SW 1271 (cell line): ENCODE measurements at places on chromosomes 11 and 22.

GRCh38 chr11:15958910-15959309 is 397.4 kb downstream of the SOX6 start:
- DNase-seq, result no peak

GRCh38 chr11:79369055-79369454 is 71.8 kb downstream of the TENM4 start:
- no peak for DNase-seq

- no peak for DNase-seq
Observed at GRCh38 chr11:65187971-65188461, 6.3 kb downstream of the CAPN1 start.

GRCh38 chr11:18282626-18283025 is 16.6 kb downstream of the SAA1 start:
- DNase-seq, result no peak

DNA sequence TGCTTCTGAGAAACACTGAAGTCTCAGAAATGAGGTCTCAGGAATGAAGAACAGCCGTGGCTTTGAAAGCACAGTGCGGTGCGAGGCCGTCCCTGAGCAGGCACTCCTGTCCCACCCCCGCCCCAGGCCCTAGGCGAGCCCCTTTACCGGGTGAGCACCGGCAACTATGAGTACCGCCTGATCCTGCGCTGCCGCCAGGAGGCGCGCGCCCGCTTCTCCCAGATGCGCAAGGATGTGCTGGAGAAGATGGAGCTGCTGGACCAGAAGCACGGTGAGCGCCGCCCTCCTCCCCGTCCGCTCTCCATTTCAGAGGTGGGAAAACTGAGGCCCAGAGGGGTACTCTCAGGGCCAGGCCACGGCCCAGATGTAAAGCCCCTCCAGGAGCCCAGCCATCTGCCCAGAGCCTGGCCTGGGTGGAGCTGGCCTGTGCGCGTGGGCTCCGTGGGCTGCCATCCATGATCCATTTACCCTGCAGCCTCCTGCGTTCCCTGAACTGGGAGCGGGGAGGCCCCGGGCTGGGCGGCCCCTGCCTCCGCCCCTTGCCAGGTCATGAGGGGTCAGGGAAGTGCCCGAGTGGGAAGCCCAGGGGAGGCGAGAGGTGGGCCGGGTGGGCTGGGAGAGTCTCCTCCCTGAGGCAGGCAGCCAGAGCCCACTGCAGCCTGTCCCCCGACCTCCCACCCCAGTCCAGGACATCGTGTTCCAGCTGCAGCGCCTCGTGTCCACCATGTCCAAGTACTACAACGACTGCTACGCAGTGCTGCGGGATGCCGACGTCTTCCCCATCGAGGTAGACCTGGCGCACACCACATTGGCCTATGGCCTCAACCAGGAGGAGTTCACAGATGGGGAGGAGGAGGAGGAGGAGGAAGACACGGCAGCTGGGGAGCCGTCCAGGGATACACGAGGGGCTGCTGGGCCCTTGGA is 9.5 kb downstream of the SLC16A8 start:
- no peak for DNase-seq

- no peak for DNase-seq
Observed at GRCh38 chr11:32226480-32226879, 135.6 kb downstream of the RCN1 start.

GRCh38 chr22:39236321-39237317 is 8.2 kb downstream of the PDGFB start:
- DNase-seq, result no peak

- no peak for DNase-seq
Observed at GRCh38 chr11:114279792-114280546, 16.2 kb upstream of the NNMT start.

DNA sequence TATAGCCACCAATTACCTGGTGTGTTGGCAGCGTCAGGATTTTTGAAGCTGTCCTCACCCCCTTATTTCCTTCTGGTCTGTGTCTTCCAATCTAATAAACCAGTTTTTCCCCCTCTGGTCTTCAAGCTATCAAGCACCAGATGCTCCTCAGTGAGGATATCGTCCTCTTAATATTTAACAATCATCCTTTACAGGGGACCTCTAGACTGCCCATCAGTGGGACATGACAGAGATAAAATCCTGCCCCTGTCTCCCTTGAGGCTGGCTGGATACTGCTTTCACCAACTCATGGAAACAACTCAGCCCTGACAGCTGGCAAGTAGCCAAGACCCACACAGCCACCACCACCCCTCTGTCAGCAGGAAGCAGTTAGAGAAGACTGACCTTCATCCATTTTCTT is 421.0 kb upstream of the API5 start:
- no peak for DNase-seq

DNA sequence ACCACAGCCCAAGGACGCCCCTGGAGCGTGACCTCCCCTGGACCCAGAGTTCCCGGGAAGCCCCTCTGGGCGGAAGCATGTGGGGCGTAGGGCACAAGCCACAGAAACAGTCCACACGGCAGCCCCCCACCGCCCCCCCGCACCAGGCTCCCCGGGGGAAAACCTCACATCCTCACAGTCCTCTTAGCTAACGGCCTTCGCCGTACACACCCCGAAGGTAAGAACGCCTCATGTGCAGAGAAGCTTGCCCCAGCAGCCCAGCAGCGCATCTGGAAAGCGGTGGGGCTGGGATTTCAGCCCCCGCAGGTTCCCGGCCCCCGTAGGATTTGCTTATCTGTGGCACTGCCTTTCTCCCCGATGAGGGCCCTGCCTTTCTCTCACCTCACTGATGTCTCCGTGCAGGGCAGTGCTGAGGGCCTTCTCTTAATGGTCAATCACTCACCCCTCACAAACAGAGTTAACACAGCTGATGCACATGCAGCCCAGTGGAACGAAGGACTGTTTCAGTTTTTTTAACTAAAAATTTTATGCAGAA is 309.2 kb downstream of the BRD1 start:
- DNase-seq, result no peak

DNA sequence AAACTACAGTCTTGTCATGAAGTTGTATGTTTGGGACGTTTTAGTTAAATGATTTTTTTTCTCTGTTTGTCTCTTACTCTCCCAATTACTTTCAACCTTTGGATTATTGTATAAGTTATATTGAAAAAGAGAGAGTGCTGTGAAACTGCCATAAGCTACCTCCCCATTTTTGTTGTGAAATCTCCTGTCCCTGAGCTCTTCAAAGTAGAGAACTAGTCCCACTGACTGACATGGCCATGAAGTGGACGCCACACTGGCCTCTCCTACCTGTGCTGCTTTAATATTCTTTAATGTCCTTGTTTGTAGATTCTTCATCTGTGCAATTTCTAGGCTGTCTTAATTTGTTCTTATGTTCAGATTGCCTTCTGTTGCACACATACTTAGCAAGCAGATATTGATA is 56.3 kb downstream of the PPFIA1 start:
- no peak for DNase-seq

DNA sequence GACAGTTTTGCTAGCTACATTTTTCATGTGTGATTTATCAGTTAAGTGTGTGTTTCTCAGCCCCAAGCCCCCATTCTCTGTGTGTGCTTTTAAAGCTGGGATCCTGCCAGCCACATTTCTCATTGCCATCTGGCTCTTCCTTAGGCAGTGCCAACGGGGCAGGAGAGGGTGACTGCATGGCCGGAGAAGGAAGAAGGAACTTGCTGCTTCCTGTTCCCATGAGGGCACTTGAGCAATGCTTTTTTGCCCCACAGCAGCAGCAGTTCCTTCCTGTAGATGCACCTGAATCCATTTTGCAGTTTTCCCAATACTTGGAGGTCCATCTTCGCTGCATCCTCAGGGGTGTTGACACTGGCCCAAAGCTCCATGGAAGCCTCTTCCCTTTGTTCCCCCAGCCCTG is 37.5 kb downstream of the TNRC6B start:
- DNase-seq, result no peak

GRCh38 chr11:126140926-126141280 is 70.5 kb downstream of the RPUSD4 start:
- DNase-seq, result no peak

DNA sequence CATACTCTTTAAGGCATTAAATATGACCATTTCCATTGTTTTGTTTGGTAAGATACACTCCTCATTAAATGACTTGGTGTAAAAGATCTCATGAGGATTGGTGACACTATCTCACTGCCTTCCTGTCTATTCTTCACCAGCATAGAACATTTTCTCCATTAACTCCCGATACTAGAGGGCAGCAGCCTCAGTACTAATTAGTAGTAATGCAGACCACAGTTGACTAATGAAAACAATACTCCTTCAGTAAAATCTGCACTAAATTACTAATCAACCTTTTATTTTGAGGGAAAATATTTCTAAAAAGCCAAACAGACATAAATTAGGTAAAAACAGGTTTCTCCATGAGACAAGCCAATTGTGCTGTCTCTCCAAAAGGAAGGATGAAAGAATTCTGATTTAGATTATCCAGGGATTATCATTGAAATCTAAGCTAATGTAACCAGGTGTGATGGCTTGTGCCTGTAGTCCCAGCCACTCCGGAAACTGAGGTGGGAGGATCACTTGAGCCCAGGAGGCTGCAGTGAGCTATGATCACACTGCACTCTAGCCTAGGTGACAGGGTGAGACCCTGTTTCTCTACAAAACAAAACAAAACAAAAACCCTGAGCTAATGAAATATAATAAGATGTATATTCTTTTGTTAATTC is 9.4 kb downstream of the PGM2L1 start:
- DNase-seq, result peak; percentile 71

DNA sequence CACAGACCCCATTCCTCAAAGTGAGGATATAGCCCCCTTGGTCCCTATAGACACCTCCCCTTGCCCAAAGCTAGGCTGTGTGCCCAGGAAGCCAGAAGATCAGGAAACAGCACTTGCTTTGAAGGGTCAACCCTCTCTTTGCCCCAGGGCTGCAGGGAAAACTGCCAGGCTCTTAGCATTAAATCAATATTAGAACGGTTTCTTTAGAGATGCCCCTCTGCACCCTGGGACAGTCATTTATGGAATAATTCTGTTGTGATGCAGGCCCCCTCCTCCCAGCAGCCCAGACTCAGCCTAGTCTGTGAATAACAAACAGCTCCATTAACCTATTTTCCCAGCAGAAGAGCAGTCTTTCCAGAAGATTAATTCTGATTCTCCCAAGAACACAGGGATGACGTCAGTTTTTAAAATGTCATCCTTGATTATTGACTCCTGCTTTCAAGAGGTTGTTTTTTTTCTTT is 11.6 kb upstream of the CAPN5 start:
- no peak for DNase-seq

DNA sequence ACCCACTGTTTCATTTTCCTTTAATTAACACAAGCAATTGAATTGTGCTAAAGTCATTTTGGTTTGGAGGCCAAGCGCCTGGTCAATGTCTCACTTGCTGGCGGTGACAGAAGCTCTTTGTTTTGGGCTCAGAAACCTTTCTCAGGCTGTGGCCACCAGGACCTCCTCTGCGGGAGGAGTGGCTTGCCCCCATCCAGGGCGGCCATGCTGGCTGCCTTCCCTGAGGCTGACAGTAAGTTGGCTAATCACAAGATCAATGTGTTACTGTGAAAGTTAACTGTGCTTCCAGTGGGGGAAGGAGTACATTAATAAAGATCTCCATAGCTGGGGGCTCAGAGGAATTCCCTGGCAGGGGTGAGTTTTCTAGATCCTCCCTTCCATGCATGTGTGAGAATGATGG is 1074.5 kb downstream of the NTM start:
- DNase-seq, result no peak

GRCh38 chr22:45878901-45879551 is 97.9 kb downstream of the WNT7B start:
- DNase-seq, result no peak

DNA sequence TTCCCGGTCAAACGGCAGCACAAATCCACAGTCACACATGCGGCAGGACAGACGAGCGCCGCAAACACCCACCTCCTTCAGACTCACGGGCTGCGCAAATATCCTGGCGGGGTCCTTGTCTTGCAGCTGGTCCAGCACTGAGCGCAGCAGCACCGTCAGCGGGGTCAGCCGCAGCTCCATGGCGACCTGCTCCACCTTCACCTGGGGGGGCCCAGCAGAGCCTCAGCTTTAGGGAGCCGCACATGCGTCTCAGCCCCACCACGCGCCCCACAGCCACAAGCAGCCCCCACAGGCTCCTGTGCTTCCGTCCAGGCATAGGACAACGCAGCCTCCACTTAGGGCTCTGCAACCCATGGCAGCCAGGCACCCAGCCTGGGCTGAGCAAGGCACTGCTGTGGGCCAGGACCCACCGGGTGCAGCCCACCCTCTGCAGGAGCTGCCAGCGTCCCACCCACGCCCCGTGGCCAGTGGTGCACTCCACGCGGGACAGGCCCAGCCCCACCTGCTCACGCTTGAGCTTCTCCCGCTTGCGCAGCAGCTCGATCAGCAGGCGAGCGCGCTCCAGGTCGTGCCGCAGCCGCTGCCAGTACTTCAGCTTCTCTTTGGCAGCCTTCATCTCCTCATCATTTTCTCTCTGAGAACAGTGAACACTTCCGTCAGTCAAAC is 29.1 kb downstream of the BRD1 start:
- no peak for DNase-seq

- DNase-seq, result no peak
Observed at GRCh38 chr22:42317008-42317407, 46.6 kb upstream of the TCF20 start.

DNA sequence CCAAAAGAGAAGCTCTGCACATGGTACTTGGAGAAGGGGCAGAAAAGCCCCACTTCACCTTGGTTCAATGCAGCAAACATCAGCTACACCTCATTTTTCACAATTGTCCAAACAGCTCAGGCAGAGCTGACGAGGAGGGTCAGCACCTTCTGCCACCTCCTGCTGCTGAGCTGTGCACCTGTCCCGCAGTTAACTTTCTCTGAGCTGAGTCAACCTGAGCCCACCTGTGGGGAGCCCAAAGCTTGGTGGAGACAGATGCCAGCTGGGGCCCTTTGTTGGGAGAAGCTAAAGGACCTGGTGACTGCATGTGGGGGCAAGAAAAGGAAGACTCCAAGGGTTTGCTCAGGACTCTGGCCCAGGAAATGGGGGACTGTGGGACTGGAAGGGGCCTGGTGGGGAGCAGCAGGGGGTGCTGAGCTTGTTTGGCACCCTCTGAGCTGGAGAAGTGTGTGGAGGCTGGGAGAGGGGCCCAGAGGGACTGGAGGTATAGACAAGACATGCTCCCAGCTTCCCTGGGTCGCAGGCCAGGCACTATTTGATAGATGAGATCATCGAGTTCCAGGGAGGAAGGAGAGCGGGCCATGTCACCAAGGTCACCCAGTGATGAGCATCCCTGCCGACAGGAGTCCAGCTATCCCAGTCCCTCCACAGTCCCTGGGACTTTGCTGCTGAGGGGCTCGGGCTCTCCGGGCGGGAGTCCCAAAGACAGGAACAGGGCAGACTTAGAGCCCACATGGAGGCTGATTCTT is 53.5 kb downstream of the KCNJ4 start:
- no peak for DNase-seq
